ENCODE measurements at places on chromosomes 6 and 20. TPM values are rescaled to one million over a fixed set of nuclear protein-coding genes. Genes with fewer than 3 reads are reported as not detected.

PACRG gene
- not detected for total RNA-seq

CRISP3 gene
- total RNA-seq: not detected

ABRACL gene
- total RNA-seq: 111 TPM

MOG gene
- not detected for total RNA-seq

FOXQ1 gene
- total RNA-seq: not detected

WFDC10B gene
- total RNA-seq: not detected

SYNE1 gene
- total RNA-seq: 52.9 TPM

TMEM217 gene
- 4.3 TPM for total RNA-seq

DLL1 gene
- total RNA-seq: 1.7 TPM
